NCI-H524 (cell line): ENCODE measurements at places on chromosomes 1 and 21.
A peak's percentile ranks its signal among the peaks of the same experiment; 100 is the strongest.

DNA sequence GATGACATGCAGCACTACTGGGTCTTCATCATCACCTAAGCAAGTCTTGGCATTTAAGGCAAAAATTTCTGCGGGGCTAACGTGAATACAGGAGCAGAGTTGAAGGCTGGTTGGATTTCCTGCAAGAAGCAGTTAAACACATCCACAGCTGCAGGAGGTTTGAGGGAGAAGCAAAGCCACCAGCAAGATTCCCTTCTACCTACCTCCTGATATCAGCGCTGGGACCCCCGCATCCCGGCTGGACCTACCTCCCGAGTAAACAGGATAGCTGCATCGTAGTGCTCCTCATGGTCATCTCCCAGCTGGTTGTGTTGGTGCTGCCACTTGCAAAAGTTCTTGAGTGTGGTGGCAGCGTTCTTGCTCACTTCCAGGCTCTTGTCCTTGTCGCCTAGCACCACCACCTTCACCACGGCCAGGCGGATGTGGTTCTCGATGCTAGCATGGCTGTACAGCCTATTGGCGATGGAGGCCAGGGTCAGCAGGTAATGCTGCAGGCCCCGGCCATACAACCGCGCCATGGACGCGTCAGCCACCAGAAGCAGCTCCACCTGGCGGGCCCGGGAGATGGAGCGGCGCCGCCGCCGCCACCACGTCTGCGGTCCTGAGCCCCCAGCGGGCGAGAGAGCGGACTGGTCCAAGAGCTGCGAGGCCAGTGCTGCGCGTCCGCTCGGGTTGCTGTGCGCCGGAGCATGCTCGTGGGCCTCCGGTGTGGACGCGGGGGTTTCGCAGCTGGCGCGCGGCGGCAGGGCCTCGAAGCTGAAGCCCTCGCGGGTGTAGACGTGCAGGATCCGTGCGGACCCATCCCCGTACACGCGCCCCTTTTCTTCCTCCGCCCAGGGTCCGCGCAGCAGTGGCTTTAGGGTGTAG lies 1.6 kb downstream of the ADAMTS5 start:
- DNase-seq = peak; percentile 22

DNA sequence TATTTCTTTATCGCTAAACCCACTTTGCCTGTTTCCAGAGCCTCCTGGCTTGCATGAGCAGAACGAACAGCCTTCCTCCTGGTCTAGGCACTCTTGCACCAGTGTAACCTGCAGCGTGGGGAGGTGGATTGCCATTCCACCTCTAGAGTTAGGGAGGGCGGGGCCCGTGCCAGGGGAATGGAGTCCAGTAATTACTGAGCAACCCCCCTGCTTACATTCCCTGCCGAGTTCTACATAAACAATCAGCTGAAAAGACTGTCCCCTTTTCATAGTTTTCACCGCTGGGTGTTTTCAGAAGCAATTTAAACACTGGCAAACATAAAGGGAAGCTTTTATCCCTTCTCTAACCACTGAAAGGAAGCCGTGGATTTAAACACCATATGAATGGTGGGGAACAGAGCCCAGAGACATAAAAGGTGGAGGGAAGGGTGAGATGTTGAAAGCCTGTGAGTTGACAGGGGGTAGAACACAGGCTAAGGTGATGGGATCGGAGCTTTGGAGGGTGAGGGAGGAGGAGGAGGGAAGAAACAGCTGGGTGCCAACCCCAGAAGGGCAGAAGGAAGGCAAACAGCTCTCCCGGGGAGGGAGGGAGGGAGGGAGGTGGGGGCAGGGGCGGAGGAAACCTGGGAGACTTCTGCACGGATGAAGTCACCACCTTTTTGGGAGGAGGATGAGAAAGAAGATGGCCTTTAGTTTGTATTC lies 68.0 kb upstream of the WDR26 start:
- peak; percentile 28 for DNase-seq

DNA sequence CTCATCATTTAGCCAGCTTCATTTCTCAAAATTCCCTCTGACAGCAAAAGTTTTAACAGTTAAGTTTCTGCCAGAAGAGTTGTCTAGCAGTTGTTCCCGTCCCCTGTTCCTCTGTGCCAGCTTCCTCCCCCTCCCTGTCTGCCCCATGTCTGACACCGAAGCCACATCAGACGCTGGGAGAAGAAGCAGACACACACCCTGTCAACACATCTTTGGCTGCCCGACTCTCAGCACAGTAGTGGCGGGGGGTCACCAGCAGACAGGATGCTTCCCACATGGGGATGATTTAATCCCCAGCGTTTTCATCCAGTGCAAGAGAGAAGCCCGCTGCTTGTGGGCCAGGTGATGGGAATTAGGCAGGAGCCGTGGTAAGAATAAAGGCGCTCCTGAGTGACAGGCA lies 379.4 kb upstream of the RUNX1 start:
- DNase-seq = no peak

DNA sequence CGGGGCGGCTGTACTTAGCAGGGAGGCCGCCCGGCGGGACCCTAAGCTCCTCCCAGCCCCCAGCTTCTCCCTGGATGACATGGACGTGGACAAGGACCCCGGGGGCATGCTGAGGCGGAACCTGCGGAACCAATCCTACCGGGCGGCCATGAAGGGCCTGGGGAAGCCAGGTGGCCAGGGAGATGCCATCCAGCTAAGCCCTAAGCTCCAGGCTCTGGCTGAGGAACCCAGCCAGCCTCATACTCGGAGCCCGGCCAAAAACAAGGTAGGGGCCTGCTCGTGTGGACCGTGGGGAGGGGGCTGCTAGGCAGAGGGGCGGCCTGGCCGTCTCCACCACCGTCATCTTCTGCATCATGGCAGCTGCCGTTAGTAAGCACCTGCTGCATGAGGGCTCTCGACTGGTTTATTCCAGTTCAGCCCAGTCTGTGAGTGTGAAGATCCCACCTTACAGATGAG lies 9.0 kb downstream of the ARHGEF16 start:
- DNase-seq = no peak

- DNase-seq = no peak
Observed at GRCh38 chr1:206439205-206439604, 31.1 kb upstream of the IKBKE start.

DNA sequence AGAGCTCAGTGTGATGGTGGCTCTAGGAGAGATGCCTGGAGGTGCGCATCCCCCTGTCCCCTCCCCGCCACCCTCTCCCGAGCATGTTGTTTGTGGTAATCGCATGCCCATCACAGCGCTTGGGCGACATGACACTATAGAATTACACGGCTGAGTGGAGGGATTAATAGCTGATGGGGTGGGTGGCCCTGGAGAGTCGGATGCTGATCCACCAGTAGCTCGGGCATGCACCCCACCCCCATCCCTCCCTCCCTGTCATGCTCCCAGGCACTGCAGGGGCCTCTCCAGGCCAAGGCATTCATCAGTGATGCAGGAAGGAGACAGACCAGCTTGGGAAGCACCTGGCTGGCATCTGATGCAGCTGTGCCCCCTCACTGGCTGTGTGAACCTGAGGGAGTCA lies 159.0 kb upstream of the IGSF21 start:
- peak; percentile 93 for DNase-seq

DNA sequence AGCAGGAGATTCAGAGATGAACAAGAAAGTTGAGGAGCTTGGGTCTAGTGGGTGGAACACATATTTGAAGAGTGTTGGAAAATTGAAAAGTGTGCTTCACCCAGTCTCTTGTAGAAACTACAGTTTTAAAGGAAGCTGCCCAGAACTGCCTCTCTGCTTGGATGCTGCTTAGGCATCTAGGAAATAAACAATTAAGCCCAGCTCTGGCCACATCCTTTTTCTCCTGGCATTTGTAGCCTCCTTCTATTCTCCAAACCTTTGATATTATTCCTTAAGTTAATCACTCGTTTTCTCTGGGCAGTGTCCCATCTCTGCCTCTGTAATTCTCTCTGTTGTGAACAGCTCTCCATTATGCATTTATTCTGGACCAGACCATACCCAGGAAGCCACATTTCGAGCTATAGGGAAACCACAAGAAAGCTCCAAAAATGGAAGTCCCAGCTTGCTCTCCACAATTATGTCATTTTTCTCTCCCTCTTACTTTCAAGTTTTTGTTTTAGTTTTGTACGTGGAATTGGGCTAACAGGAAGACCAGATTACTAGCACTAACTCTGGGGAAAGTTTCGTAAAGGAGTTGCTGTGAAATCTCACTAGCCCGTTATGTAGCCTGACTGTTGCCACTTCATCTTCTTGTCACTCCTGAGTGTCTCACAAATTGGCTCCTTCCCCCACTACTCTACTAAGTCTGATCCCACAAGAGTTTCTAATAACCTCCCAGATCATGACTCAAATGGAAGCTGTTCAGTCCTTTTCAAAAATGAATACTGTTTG lies 102.2 kb downstream of the NTMT2 start:
- DNase-seq = no peak

DNA sequence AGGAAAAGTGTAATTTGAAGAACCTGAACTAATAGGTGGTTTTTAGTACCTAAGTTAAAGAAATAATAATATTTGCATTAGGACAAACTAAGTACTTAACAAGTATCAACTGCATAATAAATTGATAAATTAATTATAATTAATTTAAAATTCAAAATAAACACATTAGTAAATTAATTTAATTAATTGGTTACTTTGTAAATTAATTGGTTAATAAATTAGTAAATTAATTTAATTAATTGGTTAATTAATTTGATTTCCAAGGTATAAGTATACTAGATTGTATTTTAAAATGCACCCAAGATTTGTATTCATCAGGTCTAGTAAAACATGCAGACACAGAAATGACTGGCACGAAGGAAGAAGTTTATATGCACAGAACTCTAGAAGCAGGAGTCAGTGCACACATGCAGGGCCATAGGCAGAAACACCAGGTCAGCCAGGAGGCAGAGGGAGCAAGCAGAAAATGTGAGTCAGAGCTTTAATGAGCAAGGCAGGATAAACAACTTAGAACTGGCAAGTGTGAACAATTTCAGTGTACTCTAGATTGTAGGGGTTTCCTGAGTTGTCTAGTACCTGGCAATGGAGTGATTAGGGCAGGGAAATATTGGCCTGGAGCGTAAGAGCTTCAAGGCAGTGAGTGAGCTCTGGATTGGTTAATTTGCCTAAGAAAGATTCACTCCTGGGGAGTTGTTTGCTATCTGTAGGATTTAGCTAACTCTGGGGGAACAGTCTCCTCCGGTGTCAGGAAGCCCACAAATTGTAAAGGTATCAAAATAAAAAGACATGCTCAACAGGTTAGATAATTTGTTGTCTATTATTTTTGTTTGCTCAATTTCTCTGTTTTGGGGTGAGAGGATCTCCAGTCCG lies 665.7 kb downstream of the MRPL39 start:
- no peak for DNase-seq

GRCh38 chr1:232477728-232478127 lies 152.2 kb downstream of the SIPA1L2 start:
- DNase-seq = peak; percentile 43

DNA sequence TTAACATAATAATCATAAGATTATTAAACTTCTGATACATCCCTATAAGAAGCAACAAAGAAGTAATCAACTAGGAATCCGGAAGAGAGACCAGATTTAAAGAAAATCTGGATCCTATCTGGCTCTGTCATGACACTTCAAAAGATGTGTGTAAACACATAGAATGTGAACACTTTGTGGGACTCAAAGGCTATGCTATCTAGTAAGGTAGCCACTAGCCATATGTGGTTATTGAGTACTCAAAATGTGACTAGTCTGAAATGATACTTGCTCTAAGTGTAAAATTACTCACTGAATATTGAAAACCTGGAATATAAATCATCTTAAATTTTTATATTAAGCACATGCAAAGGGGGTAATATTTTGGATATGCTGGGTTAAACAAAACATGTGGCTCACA lies 8.7 kb downstream of the FUBP1 start:
- DNase-seq = no peak

- DNase-seq = peak; percentile 93
Observed at GRCh38 chr1:23417570-23417969, 7.0 kb downstream of the TCEA3 start.

DNA sequence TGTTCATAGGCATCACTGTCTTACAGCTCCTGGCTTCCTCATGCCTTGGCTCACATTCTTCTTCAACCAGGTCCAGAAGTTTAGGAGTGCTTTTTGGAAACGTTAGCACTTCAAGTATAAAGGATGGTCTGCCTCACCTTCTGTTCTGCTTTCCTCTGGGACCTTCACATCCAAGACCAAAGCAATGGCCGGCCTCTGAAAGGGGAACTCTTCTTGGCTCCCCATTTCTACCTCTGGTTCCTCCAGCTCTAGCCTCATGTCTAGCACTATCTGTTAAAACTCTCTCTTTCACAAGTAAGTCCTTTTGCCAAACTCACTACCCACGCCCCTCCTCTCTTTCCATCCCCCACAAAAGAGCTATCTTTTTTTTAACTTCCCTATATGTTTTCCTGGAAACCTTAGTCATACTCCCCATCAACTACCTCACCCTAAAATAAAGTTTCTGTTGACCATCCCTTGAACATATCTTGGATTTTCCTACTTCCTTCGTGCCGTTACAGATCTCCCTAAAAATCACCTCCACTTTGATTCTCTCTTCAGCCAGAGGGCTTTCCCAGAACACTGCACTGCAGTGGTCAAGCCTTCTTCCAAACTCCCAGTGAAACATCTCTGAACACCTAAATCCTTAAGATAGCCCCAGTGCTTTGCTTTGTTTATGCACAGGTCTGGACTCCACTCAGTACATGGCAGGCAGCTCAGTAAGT lies 7.9 kb downstream of the SORT1 start:
- DNase-seq = no peak

DNA sequence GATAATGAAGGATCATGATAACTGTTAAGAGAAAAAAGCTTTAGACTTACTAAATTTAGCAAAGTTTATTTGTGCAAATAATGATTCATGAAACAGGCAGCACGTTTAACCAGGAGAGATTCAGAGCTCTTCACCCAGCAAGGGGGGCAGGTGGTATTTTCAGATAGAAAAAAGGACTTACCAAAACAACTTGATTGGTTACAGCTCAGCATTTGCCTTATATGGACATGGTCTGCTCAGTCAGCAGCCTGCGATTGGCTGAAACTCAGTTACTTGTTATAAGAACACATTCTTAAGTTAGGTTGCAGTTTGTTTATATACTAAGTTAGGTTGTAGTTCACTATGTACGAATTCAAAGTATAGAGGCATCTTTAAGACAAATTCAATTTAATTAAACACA lies 165.6 kb downstream of the DUSP10 start:
- no peak for DNase-seq

GRCh38 chr1:241447031-241447644 lies 72.4 kb downstream of the FH start:
- peak; percentile 97 for DNase-seq

- DNase-seq = no peak
Observed at GRCh38 chr1:58748666-58749065, 35.2 kb downstream of the JUN start.

- peak; percentile 47 for DNase-seq
Observed at GRCh38 chr1:156583821-156584622, 4.5 kb downstream of the TTC24 start.

GRCh38 chr1:180563026-180563827 lies 4.5 kb downstream of the OVAAL start:
- DNase-seq = no peak

DNA sequence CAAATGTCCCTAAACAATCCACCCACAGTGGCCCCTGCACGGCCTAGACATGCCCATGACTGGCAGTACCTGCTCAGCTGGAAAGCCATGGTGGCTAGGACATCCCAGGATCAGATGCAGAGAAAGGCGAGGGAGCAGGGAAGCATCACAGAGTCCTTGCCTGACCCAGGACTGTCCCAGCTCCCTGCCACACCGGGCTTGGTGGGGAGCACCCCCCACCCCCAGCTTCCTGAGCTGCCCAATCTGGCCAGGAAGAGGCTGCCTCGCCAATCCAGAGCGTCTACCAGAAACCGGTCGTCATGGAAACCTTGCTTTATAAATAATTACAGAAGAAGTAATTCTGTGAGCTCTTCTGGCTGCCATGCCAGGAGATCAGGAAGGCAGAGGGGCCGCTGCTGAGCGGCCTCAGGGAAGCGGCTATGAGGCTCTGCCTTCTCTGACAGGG lies 34.8 kb downstream of the ACOT7 start:
- no peak for DNase-seq

- no peak for DNase-seq
Observed at GRCh38 chr1:14909273-14909672, 244.3 kb upstream of the TMEM51 start.
